ENCODE measurements at places on chromosomes 6 and 20.

DNA sequence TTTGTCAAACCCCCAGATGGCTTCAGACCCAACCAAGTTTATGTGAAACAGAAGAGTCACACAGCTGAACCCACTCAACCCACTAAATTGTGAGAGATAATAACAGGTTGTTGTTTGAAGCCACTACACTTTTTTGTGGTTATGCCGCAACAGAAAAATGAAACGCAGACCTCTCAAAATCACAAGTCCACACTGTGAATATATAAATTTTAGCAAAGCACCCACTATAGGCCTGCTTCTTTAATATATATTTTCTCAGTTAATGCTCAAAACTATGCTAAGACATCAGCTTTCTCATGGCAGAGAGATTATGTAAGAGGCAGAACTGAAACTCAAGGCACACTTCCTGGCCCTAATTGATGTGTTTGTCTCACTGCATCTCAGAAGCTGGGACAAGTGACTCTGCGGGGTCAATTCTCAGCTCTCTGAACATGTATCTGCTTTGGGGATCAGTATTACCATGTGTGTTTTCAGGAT lies 27.7 kb downstream of the MAP3K5 start:
- no peak for DNase-seq

- DNase-seq, result no peak
Observed at GRCh38 chr6:129621252-129621651, 88.7 kb downstream of the ARHGAP18 start.

DNA sequence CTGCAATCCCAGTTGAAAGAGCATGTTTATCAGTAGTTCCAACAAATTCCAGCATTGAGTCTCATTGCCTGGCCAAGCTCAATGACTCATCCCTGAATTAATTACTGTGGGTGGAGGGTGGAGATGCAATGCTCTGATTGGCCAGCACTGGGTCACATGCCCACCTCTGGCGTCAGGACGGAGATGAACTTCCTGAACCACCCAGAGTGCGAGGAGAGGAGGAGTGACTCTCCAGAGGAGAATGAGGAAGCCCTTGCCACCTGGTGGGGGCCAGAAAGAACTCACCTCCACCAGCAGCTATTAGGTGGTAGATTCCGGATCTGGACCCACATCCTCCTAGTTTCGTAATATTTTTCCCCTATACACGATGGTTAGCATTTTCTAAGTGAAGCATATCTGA lies 283.9 kb downstream of the TBC1D7 start:
- peak; percentile 66 for DNase-seq

DNA sequence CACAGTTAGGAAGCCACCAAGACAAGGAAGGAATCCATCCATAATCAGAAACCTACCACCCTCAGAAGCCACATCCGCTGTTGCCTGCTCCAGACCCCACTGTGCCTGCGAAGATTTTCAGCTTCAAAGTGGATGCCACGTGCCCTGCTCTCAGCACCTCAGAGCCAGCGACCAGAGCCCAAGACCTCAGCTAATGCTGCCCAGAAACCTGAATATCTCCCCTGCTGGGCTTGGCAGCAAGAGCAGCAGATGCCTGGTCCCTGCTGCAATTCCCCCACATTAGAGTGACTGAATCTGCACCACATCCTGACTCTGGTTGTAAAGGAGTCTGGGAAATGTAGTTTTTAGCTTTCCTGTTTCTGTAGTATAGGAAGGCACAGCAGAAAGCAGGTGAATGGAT lies 10.7 kb upstream of the ULBP3 start:
- DNase-seq, result peak; percentile 28

- DNase-seq, result peak; percentile 61
Observed at GRCh38 chr6:29816030-29816429, 11.6 kb upstream of the HLA-G start.

- peak; percentile 19 for DNase-seq
Observed at GRCh38 chr20:14234666-14235295, 102.6 kb downstream of the FLRT3 start.
